ENCODE measurements at places on chromosomes 1 and 21. TPM values are rescaled to one million over a fixed set of nuclear protein-coding genes. Genes with fewer than 3 reads are reported as not detected.

DNA sequence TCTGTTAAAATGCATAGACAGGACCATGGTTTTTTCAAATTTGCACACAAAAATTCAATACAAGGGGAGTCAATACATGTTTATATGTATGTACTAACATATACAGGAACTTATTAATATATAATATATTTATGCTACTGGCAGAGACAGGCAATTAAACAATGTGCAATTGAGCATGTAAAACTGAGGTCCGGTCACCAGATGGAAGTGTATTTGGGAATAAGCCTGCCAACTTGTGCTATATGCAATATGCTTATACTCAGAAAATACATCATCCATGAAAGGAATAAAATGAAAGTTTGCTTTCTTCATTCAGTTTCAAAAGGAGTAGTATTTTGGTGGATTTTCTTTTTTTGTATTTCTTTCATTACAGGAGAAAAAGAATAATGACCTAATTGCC, 640.2 kb upstream of the CXADR start:
- no peak for ATAC-seq

USP24 gene
- 40.8 TPM for total RNA-seq

GRCh38 chr1:10530756-10531495, 56.2 kb downstream of the PEX14 start:
- ATAC-seq = no peak

DNA sequence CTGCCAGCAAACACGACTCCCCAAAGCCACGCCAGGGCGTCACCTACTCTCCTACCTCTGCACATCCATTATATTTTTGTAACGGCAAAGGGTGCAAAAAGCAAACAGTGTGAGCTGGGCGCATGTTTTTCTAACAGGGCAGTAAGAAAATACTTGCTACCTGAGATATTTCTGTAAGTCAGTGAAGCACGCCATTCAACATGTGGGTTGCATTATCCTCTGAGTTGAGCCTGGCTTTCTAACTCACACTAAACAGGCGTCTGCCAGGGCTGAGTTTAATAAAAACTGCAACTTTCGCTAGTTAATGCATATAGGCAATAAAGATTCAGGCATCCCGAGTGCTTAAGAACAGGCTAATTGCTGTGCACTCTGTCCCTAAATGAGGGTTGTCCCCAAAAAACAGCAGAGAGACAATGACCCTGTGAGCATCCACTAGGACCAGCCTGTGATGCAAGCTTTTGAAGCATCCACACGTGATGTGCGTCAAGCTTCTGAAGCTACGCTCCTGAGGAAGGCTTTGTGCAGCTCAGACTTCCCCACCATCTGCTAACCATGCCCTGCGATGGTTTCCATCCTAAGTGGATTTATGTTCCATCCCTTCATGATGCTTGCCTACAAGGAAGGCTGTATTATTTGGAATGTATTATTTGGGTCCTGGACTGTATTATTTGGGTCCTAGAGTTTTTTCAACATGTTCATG, 70.0 kb upstream of the SIM2 start:
- ATAC-seq = no peak

- ATAC-seq = no peak
Observed at GRCh38 chr1:155131856-155132255, 3.8 kb upstream of the SLC50A1 start.

AMY2A gene
- not detected for total RNA-seq

DNA sequence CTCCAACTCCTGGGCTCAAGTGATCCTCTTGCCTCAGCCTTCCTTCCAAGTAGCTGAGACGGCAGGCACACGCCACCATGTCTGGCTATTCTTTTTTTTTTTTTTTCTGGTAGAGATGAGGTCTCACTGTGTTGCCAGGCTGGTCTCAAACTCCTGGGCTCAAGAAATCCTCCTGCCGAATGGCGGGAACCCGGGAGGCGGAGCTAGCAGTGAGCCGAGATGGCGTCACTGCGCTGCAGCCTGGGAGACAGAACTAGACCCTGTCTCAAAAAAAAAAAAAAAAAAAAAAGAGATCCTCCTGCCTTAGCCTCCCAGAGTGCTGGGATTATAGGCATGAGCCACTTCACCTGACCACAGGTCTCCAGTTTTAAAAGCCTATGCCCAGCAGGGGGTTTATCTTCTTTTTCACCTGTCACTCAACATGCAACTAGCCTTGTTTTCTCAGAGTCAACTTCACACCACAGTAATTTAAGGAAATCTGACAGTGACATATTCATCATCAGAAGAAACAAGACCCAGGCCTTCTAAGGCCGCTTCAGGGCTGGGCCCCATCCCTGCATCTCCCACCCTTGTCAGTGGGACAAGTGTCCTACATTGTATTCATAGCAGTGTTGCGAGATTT, 38.3 kb upstream of the GALNT2 start:
- ATAC-seq = no peak

Measured in activated T-helper 17 cell treated with anti-CD3 and anti-CD28 coated beads, Interleukin-2, amount 50 U/mL, for 72 hours (primary cell).